KBM-7 (cell line): ENCODE measurements at places on chromosomes 13 and 19.

GRCh38 chr13:35210261-35210660 lies 266.2 kb downstream of the MAB21L1 start:
- no peak for DNase-seq

- no peak for DNase-seq
These were observed 2.4 kb upstream of the TMED1 start for GRCh38 chr19:10838377-10838776.

DNA sequence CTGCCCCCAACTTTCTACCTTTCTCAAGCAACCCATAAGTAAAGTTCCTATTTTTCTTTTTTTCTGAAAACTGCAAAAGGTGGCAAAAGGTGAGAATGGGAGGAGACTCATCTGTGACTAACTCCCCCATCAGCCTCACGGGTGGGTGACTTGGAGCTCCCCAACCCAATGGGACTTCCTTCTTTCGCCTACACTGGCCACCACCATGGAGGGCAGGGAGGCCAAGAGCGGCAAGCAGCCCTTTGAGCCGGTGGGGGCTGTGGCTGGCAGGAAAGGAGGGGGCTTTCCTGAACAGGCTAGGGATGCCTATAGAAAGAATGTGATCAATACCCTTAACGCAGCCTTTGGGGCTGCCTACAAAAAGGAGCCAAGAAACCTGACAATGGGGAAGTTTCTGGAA lies 16.5 kb downstream of the IRS2 start:
- no peak for DNase-seq

DNA sequence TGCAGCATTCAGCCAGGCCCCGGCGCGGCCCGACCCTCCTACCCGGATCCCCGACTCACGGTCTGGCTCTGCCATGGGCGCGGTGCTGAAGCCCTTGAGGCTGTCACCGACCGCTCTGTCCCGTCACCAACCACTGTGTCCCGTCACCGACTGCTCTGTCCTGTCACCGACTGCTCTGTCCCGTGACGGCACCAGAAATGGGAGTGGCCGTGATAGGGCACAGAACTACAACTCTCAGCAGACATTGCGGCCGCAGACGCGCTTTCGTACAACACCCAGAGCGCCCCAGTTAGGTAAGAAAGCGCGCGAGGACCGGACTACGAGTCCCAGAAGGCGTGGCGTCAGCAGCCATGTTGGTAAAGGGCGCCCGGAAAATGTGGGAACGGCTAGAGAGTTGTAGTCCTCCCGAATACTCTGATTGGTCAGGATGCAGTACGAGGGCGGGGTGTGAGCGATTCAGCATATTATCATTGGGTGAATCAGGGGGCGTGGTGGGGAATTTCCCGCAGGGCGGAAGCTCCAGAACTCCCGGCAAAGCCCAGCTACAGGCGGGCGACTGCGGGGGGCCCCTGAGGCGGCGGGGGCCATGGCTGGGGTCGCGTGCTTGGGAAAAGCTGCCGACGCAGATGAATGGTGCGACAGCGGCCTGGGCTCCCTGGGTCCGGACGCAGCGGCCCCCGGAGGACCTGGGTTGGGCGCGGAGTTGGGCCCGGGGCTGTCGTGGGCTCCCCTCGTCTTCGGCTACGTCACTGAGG lies at the start of the genes NFKBIB and SIRT2:
NFKBIB (plus strand) TSS at position 523 of the 755 bp plus-strand sequence; CDS start at position 587, 64 bp downstream.
SIRT2 (minus strand) TSS at position 172 of the 755 bp plus-strand sequence; CDS start at position 75, 97 bp downstream.
- DNase-seq, result peak; percentile 100

DNA sequence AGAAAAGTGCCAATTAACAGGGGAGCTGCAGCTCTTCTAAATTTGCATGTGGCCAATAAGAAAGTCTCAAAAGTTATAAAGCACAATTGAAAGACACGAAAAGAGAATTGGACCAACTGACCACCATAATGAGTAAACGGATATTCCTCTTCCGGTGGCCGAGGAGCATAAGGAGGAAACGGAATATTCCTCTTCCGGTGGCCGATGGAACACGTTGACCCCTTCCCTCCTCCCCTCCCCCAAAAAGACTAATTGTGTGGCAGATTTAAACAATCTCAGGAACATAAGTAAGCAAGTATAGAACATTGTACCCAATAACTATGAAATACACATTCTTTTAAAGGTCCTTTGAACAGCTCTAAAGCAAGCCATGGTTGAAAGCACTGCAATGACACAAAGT lies 41.2 kb upstream of the TUBGCP3 start:
- DNase-seq, result no peak

DNA sequence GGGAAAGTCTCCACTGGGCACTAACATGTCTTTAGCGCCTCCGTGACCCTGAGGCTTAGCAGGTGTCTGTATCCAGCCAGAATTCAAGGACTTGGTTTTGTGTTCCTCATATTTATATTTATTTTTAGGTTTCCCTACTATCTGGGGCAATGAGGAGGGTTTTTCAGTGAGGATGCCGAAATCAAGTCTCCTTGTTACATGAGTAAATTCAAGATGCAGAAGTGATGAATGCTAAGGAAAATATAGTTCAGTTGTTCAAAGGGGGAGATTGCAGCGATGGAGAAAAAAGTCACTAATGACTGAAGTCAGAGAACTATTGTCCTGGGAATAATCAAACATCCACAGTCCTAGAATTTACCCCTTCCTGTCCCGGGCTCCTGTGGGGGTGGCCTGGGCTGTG lies 791 bp upstream of the ADGRE2 start:
- DNase-seq, result no peak

DNA sequence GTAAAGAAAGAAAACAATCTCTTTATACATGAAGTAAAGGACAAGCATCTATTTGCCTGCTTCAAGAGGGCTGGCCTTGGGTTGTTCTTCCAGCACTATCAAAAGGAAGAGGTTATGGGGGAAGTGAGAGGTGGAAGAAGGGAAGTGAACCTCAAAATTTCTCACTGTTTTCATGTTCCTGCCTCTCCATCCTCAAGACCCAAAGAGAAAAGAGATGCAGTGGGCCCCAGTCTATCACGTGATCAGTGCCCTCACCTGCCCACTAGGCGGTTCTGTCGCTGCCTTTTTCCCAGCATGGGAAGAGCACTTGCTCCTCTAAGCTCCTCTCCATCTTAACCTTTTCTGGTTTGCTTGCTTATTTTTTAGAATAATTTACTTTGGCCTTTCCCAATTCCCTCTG lies 6.2 kb upstream of the USP12 start:
- DNase-seq, result no peak

DNA sequence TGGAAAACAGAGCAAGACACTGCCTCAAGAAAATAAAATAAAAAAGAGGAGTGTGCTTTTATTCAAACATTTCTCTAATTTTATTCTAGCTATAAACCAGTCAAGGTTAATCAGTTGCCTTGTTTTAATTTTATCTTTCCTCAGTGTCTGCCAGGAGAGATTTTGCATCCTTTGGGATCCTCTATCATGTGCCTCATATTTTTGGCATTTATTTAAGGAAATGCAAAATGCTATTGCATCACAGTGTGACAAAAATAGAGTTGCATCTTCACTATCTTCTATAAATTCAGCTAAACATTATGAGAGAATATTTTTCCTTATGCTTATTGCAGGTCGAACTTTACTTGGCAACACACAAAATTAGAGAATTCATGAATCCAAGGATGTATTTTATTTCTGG lies 639.0 kb upstream of the KLF12 start:
- no peak for DNase-seq

- DNase-seq, result no peak
These were observed 35.1 kb downstream of the MTMR6 start for GRCh38 chr13:25252225-25252624.

- no peak for DNase-seq
These were observed 577 bp downstream of the ZNF181 start for GRCh38 chr19:34734537-34735103.

- no peak for DNase-seq
These were observed 77.0 kb downstream of the ZNF536 start for GRCh38 chr19:30449078-30449590.

DNA sequence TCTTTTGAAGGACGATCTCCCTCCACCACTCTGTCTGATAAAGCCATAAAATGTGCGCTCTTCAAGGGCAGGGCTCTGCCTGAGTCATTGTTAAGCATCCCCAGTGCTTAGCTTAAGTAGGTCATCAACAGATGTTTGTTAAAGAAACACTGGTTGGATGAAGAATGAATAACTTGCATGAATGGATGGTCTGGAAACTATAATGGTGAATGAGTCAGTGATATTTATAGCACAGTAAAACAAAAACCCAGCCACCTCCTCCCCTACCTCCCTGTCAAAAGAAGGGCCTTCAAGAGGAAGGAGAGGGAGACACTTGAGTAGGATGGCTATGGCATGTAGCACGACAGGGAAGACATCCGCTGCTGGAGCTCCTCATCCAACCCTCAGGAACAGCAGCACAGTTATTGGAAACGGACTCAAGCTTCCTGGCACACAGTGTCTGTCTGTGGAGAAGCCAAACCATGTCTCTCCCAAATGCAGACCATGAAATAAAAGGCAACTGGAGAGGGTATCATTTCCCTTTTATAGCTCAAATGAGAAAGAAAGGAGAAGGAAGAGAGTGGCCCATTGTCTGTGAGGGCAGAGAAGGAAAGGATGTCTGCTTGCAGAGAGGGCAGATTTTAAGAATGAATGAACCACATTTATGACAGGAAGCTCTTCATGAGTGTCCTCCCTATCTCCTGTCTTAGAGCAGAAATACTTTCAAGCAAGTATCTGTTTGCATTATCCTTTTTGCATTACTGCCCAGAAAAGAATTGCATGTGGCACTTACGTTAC lies 183.5 kb upstream of the UBL3 start:
- DNase-seq, result peak; percentile 65

DNA sequence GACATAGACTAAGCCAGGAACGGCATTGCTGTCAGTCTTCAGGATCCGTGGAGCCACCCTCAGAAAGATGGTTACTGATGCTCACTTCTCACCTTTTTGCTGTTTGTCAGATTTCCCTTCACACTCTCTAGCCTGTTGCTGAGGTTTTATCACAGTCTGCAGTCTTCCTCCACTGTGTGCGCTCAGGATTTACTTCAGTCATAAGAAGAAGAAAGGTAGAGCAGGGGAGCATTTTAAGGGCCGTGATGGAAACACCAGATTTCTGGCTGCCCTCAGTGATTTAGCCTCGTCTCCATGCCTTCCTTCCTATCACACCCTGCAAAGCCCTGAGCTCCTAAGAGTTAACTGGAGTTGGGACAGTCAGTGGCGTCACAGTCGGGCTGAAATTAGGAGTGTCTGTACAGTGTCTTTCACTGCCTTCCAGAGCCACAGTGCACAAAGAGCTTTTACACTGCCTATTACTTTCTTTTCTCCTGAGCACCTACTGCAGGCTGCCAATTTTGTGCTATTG lies 60.0 kb upstream of the GPR183 start:
- DNase-seq, result no peak

- no peak for DNase-seq
These were observed 73.0 kb upstream of the FAM216B start for GRCh38 chr13:42708391-42708790.

- DNase-seq, result peak; percentile 21
These were observed 4.0 kb upstream of the RFXAP start for GRCh38 chr13:36815062-36815461.

DNA sequence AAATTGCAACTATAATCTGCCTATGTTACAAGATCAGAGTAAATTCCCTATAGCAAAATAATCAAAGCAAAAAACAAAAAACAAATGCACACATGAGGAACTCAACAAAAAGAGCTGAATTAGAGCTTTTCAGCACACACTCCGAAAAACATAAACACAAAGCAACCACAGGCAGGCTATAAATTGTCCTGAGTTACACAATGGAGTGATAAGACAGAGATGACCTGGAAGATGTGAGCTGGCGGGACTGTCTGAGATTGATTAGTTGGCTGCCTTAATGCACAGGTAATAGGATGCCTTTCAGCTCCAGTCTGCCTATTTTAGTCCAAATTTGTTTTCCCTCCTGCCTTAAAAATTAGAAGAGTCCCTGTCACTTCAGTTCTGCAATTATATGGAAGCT lies 159.0 kb upstream of the FNDC3A start:
- DNase-seq, result no peak

- no peak for DNase-seq
These were observed 4.7 kb upstream of the TLE2 start for GRCh38 chr19:3033595-3034405.

GRCh38 chr13:38528986-38529385 lies 157.9 kb upstream of the FREM2 start:
- DNase-seq, result no peak

DNA sequence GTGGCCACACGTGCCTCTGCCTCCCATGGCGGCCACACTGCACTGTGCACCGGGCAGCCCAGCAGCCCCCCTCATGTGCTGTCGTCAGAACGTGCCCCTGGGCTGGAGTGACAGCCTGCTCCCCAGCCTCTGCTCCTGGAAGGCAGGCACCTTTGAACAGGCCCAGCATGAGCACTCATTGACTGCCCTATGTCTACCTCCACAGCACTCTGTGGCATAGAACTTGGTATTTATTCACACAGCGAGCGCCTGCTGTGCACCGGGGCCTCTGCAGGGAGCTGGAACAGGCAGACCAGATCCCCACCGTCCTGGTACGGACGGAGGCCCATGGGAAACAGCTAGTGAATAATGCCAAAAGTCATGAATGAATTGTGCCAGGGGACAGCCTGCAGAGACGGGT lies 53.7 kb downstream of the DPF1 start:
- DNase-seq, result no peak

- no peak for DNase-seq
These were observed 281.3 kb upstream of the SOX21 start for GRCh38 chr13:94993616-94994015.

DNA sequence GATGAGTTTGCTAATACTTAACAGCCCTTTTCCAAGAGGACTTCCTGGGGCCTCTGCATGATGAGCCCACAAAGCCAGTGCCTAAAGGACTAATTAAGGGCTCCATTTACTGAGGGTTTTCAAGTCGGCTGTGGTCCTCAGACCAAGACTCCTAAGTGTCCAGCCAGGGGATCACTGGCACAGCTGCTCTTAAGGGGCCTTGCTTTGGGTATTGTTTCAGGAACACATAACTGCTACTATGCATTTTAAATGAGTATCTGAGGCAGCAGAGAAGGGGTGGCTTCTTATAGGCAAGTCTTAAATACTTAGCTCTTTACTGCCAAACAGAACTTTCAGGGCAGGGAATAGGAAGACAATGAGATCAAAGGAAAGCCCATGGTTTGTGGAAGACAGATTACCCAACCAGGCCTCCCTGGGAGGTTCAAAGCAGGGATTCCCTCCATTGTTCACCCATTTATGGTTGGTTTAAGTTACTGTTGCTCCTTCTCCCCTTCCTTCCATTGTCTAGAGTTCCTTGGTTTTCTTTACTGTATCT lies 61.9 kb downstream of the TNFRSF19 start:
- DNase-seq, result no peak

DNA sequence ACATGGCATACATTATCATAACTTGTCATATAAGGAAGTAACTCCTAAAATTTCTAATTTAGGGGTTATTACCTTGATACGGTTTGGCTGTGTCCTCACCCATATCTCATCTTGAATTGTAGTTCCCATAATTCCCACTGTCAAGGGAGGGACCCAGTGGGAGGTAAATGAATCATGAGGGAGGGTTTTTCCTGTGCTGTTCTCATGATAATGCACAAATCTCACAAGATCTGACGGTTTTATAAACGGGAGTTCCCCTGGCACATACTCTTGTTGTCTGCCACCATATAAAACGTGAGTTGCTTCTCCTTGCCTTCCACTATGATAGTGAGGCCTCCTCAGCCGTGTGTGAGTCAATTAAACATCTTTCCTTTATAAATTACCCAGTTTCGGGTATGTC lies 76.0 kb downstream of the ZDHHC20 start:
- no peak for DNase-seq
